Liver (tissue), 10 donors: ENCODE measurements at places on chromosomes 1 and 21. TPM values are rescaled to one million over a fixed set of nuclear protein-coding genes. Genes with fewer than 3 reads are reported as not detected.

The P3R3URF gene
- total RNA-seq: not detected

The WNT9A gene
- total RNA-seq: not detected

The DAB1 gene
- total RNA-seq: 1.7 TPM

- no peak for DNase-seq
Measured at GRCh38 chr1:89022167-89022959, at the start of gene GBP3. TSS of gene GBP3 (minus strand) at chr1:89022866. CDS start at chr1:89020721, 2,145 bp downstream.

GRCh38 chr1:2413495-2414296 is 1.3 kb upstream of the PEX10 start:
- no peak for DNase-seq

DNA sequence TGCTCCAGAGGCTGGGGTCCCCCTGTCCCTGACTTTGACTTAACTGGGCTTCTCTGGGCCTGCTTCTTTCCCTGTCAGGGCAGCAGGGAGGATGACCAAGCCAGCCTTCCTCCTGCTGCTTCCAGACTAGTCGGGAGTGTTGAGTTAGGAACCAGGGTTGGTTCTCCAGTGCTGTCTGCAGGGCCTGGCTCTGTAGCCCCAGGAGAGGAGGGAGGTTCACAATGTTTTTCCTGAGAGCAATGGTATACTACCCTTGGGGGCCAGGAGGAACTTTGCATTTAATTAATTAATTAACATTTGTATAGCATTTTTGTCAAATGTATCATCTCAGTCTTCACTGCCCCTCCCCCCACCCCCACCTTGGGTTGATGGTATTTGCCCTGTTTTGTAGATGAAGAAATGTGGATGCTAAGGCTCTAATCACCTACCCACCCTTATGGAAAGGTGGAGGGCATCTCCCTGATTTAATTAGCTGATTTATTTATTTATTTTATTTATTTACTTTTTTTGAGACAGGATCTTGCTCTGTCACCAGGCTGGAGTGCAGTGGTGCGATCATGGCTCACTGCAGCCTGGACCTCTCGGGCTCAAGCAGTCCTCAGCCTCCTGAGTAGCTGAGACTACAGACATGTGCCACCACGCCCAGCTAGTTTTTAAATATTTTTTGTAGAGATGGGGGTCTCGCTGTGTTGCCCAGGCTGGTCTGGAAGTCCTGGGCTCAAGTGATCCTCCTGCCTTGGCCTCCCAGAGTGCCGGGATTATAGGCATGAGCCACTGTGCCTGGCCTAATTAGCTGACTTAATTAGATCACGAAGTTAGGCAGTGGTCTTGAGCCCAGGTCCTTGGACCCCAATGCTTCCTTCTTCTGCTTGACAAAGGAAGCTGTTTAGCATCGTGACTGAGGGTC is 6.6 kb downstream of the H6PD start:
- DNase-seq: no peak

GRCh38 chr1:205971082-205971481 is 27.8 kb upstream of the SLC26A9 start:
- DNase-seq: no peak

GRCh38 chr1:190476321-190476720 is 1.3 kb downstream of the BRINP3 start:
- DNase-seq: no peak

DNA sequence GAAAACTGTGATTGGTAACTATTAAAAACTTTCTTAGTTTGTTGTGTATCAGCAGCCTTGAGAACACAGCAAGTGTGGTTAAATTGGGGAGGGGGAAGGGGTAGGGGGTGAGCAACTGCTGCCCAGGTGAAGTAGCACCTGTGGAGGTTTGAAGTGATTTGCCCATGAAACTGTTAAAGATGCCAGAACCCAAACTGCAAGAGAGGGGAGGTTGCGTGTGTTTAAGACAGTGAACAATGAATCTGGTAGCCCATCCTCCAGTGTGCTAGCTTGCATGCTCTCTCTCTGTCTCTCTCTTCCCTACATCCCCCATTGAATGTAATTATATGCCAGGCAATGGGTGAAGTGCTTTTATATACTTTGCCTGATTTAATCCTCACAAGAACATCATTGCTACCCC is 154.7 kb downstream of the RUNX1 start:
- no peak for DNase-seq

- DNase-seq: no peak
Measured at GRCh38 chr1:201728731-201729130, 100.2 kb upstream of the IPO9 start.
